Upper lobe of left lung (tissue), 6 donors: ENCODE measurements at places on chromosomes 13 and 19.
A peak's percentile ranks its signal among the peaks of the same experiment; 100 is the strongest.

DNA sequence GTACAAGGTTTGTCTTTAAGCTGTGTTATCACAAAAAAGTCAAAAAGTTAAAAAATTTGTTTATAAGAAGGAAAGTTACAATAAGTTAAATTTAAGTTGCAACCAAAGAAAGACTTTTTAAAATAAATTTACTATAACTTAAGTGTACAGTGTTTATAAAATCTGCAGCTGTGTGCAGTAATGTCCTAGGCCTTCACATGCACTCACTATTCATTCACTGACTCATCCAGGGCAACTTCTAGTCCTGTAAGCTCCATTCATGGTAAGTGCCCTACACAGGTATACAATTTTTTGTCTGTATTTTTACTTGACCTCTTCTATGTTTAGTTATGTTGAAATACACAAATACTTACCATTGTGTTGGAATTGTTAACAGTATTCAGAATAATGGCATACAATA is 667.9 kb upstream of the SLITRK5 start:
- DNase-seq: no peak

DNA sequence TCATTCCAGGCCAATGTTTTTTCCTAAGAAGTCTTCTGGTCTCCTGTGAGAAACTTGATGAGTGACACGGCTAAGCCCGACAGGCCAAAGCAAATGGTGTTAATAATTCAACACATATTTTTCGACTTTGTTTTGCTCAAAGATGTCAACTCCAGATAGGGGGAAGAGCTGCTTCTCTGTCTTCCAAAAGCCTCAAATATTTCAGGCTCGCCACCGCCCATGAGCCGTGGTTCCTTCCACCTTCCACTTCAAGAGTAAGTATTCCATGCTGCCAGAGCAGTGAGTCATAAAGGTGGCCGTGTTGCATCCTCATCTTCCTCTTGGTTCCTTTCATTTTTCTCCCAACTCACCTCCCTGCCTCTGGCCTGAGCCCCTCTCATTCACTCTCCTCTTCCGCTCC is 272.6 kb downstream of the EFNB2 start:
- DNase-seq: no peak

GRCh38 chr19:2567580-2567979 is 91.7 kb downstream of the GADD45B start:
- no peak for DNase-seq

- DNase-seq: no peak
Observed at GRCh38 chr19:36106991-36107390, 4.0 kb upstream of the OVOL3 start.

DNA sequence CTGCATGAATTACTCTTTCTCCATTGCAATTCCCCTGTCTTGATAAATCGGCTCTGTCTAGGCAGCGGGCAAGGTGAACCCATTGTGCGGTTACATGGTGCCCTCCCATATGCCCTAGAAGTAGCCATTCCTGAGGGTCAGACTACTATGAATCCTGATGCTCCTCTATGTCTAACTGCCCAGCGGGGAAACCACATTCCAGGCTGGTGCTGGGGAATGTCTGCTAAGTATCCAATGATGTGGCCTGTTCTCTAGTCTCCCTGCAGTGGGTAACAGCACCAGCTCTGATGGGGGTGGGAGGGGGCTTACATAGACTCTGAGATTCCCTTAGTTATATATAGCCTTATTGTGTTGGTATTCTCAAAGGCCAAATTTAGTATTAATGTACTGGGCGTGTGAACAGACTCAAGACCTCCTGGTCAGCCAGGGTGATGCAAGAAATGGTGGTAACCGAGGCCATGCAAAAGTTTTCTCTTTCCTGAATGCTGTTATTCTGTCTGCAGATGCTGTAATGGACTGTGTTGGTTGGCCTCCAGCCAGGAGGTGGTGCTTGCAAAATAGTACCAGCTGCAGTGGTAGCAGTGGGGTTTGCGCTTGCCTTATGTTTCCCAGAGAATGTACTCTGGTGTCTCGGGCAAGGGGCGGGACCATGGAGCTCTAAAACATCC is 564.8 kb upstream of the SLITRK1 start:
- no peak for DNase-seq

GRCh38 chr13:49218493-49219051 is 1.6 kb upstream of the MLNR start:
- no peak for DNase-seq

- DNase-seq: no peak
Observed at GRCh38 chr13:65679240-65679639, 1550.9 kb downstream of the PCDH9 start.

GRCh38 chr13:36101157-36101556 is 30.0 kb downstream of the DCLK1 start:
- no peak for DNase-seq

DNA sequence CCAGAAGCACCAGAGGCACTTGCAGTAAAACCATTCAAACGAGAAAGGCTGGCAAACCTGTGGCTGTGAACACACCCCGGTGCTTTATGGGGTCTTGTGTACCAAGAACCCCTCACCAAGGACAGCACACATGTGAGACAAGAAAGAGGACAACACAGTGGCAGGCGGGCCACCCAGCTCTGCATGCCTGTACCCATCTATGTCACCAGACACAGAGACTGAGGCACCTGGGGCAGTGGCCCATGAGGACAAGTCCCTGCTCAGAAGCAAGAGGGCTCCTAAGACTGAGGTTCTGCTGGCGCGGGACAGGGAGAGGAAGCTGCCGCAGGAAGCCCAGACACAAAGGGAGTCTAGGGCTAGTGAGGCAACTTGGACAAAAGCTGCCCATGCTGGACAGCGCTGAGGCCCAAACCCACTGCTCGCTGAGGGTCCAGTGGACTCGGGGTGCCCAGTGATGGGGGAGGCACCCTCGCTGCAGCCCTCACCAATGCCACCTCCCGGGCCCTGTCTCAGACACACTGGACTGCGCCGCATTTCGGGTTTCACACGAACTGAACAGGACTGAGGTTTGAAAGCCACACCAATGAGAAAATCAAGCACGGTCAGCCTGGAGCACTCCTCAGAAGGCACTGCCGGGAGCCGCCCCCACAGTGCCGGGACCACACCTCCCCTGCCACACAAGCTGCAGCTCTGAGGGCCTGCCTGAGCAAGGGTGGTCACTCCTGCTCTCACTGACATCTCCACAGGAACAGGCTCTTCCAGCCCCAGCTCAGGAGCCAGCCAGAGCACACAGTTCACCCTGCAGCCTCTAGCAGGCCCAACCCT is 232.7 kb downstream of the TUBA3C start:
- DNase-seq: no peak

- no peak for DNase-seq
Observed at GRCh38 chr13:111854403-111854802, 212.5 kb upstream of the SOX1 start.

GRCh38 chr13:102846261-102847015 is 606 bp downstream of the ERCC5 start:
- DNase-seq: peak; percentile 57

DNA sequence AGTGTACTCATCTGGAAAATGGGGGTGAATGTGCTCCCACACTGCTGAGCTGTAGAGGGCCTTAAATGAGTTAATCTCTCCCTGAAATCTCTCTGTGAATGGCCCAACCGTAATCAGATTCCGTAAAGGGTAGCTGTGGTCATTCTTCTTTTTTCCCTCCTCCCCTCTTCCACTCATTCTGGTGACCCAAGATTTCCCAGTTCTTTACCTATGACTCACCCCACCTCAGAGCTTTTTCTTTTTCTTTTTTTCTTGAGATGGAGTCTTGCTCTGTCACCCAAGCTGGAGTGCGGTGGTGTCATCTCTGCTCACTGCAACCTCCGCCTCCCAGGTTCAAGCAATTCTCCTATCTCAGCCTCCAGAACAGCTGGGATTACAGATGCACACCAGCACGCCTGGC is 33.3 kb upstream of the MUC16 start:
- DNase-seq: no peak

- DNase-seq: no peak
Observed at GRCh38 chr19:39083983-39084731, at the start of gene ACP7. ACP7 (plus strand) TSS chr19:39084368; CDS start chr19:39085270, 902 bp downstream.

DNA sequence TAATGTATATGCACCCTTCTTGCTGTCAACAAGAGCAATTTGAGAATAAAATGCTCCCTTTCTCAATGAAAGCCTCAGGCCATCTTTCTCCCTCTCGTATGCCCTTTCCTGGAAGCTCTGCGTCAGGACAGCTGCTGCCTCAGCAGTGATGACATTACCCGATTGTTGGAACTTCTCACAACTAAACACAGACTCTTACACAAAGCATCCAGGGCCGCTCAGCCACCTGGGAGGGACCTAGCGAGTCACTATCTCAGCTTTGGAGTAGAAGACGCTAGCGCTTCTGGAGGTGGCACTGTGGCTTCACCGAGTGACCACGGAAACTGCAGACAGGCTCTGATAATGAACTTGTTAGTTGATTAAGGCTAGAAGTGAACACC is 153.2 kb upstream of the SOX1 start:
- DNase-seq: no peak

GRCh38 chr13:109610517-109610916 is 175.9 kb downstream of the IRS2 start:
- DNase-seq: peak; percentile 59

GRCh38 chr13:94324767-94325540 is 154.5 kb downstream of the DCT start:
- no peak for DNase-seq

DNA sequence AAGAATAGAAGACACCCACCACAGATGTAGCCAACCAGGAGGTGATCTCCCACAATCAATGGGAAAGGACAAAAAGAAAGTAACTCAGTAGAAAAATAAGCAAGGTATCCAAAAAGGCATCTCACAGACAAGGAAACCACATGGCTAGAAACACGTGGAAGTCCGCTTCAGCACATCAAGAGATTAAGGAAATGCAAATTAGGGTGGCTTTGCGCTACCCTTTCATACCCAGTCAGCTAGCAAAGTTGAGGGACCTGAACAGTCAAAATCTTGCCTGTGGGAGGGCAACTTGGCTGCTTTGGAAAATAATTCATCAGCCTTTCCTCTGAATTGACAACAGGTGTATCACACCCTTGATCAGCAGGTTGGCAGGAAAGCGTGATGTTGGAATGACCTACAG is 11.6 kb upstream of the UQCR11 start:
- no peak for DNase-seq

DNA sequence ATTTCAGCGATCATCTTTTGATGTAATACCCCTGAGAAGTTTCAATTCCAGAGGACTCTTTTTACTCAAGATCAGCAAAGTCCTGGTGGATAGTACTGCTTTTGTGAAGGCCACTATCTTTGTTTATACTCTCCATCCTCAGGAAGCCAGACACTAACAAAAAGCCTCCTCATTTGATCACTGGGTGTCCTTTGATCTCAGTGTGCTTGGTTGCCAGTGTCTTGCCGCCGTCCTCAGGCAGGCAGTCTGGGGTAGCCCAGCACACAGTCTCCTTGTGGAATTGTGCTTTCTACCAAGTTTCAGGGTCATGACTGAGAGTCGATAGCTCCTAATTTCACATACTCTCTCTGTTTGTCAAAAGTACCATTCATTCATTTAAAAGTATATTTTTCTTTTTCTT is 762.2 kb downstream of the EFNB2 start:
- no peak for DNase-seq

GRCh38 chr13:44015811-44016210 is 136.1 kb downstream of the LACC1 start:
- DNase-seq: no peak

GRCh38 chr13:30346153-30346788 is 38.9 kb upstream of the KATNAL1 start:
- no peak for DNase-seq

GRCh38 chr13:111503376-111503775 is 182.9 kb downstream of the TEX29 start:
- no peak for DNase-seq

DNA sequence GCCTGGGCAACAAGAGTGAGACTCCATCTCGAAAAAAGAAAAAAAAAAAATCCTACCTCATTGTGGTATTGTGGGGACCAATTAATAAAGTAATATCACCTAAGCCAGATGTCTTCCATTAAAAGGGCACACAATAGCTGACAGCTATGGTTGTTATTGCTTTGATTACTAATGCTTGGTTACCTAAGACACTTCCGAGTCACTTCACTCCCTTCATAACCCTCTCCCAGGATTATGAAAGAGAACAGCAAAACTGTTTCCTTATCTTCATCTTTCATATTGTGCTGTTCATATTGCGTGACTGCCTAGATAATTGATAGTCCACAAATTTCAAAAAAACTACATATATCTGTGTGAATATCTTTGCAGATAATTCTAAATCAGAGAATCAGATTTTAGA is 10.3 kb upstream of the HSPH1 start:
- no peak for DNase-seq

GRCh38 chr19:16381756-16382401 is 57.3 kb downstream of the KLF2 start:
- no peak for DNase-seq

GRCh38 chr13:42762251-42762650 is 19.1 kb upstream of the FAM216B start:
- no peak for DNase-seq

DNA sequence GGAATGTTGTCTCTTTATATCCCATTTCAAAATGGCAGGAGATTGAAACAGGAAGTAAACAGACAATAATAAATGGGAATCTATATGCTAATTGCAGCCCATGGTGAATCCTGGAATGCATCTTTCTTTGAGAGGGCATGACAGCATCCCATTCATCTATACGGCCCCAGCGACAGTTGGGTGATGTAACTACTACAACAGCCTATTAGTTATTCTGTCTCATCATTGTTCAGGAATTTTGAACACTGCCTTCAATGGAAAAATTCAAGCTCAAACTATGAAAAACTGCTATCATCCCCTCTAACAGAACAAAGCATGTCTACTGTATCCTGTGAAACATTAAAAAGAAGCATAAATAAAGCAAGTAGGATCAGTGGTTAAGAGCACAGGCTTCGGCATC is 262.1 kb downstream of the DCT start:
- DNase-seq: no peak

GRCh38 chr19:3389876-3390371 is 23.5 kb downstream of the NFIC start:
- no peak for DNase-seq

- no peak for DNase-seq
Observed at GRCh38 chr13:45799451-45799850, 52.1 kb downstream of the SIAH3 start.
